ENCODE measurements at places on chromosomes 4 and X.

DNA sequence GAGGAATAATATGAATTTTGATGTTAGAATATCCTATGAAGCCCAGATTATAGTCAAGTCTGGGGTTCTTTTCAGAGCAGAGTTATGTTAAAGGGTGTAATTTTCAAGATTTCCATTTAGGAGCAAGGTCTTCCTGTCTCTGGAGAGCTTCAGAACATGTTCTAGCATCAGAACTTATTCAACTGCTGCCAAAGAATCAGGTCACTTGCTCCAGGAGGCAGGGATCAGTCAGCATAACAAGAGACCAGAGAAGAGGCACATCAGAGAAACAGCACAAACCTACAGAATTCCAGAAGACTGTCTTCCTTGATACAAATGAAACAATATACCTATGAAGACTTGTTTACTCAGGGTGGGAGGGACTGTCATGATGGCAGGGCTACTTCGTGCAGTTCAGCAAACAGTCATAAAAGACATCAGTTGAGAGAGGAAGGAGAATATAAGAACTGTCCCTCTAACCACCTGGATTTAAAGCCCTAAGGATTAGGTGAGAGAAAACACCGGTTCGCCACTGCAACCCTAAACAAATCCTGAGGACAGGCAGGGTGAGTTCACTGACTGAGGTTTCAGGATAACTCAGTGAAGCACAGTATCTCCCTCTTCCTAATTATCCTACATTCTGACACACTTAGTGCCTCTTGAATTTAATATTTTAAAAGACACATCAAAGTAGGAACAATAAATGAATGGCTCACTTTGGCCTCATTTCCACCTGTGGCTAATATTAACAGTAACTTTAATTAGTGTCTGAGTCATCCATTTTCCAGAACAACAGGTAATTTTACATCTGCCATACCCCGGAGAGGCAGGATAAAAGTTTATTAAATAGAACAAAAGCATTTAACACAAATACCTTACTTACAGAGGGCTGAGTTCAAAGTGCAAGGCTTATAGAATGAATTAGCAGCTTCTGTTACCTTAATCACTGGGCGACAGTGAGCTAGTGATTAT is 93.0 kb downstream of the HDAC8 start:
- DNase-seq: no peak

- DNase-seq: no peak
Observed at GRCh38 chr4:128247906-128248305, 39.7 kb downstream of the PGRMC2 start.

GRCh38 chrX:18687856-18688495 is 16.1 kb upstream of the RS1 start:
- no peak for DNase-seq

DNA sequence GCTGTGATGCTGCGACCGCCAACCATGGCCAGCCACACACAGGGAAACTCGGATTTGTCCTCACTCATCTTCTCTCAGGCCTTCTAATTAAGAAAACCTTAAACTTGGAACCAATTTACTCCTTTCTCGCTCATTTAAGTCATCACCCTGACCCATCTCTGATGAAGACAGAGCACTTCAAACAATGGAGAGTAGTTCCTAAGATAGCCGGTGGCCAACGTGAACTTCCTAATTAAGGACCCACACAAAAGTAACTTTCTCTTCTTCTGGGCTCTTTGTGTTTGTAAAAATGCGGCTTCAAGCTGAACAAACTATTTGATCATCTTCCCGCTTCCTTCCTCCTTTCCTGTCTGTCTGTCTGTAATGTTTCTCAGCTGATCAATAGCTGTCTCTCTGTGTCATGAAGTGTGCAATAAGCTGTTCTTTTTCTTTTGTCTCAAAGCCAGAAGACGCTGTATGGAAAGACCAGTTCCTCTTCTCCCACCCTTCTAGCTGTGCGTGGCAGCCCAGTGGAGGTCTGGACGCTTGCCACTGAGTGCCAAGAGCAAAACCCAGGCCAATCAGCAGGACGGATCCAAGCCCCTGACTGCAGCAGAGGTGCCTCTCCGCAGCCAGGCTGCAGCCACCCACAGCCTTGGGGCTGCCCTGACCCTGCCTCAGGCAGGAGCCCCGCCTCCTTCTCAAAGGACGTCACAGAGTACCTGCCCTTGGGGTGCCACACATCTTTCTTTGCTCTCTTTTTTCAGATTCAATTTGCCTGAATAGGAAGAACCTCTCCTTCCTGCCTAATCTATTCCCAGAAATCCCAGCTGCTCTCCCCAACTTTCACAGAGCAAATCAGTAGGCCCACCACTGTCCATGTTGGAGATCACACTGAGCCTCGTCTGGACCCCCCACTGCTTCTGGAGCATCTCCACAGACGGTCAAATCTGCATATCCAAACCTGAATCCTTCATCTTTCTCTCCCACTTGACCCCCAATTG is 59.3 kb downstream of the MAML3 start:
- DNase-seq: peak; percentile 76

GRCh38 chr4:169238445-169238844 is 32.3 kb downstream of the SH3RF1 start:
- peak; percentile 18 for DNase-seq

GRCh38 chr4:76060506-76060905 is 14.0 kb upstream of the ART3 start:
- DNase-seq: no peak

DNA sequence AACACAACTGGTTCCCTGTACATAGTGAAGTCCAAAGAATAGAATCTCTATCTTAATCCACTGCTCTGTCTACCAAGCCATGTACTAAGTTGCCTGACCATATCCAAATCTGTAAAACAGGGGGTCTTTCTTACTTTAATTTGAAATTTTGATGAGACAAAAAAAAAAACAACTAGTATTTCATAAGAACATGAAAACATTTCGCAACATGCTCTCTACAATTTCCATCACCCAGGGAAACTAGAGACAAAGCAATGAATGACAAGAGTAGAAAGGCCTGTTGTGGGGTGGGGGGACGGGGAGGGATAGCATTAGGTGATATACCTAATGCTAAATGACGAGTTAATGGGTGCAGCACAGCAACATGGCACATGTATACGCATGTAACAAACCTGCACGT is 279.9 kb downstream of the PPP3CA start:
- no peak for DNase-seq

GRCh38 chr4:121462660-121463261 is 81.9 kb upstream of the QRFPR start:
- peak; percentile 60 for DNase-seq

- no peak for DNase-seq
Observed at GRCh38 chr4:62210486-62210885, 1010.4 kb downstream of the ADGRL3 start.

DNA sequence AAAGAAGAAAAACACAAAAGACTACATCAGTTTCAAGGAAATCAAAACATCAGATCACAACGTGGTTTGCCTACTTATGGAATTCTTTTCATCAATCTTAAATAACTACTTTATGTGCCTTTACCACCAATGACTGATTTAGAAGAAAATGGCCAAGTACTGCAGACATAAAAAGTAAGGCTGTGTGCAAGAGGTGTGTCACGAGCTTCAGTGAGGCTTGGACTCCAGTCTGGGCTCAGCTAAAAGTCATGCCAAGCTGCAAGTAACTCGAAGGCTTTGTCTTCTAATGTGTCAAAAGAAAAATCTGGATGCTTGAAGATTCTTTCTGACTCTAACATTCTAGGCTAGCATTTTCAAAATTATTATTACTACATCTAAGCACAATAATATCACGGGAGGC is 17.0 kb downstream of the PRSS12 start:
- DNase-seq: no peak

GRCh38 chr4:145939856-145940255 is 1.2 kb upstream of the ZNF827 start:
- DNase-seq: no peak

DNA sequence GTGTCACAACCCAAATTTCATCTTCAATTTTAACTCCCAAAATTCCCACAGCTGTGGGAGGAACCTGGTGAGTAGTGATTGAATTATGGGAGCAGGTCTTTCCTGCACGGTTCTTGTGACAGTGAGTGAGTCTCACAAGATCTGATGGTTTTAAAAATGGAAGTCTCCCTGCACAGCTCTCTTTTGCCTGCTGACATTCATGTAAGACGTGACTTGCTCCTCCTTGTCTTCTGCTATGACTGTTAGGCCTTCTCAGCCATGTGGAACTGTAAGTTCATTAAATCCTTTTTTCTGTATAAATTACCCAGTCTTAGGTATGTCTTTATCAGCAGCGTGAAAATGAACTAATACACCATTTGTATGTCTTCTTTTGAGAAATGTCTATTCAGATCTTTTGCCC is 13.0 kb upstream of the BLTP1 start:
- no peak for DNase-seq

GRCh38 chrX:7112071-7112470 is 35.4 kb upstream of the STS start:
- no peak for DNase-seq

DNA sequence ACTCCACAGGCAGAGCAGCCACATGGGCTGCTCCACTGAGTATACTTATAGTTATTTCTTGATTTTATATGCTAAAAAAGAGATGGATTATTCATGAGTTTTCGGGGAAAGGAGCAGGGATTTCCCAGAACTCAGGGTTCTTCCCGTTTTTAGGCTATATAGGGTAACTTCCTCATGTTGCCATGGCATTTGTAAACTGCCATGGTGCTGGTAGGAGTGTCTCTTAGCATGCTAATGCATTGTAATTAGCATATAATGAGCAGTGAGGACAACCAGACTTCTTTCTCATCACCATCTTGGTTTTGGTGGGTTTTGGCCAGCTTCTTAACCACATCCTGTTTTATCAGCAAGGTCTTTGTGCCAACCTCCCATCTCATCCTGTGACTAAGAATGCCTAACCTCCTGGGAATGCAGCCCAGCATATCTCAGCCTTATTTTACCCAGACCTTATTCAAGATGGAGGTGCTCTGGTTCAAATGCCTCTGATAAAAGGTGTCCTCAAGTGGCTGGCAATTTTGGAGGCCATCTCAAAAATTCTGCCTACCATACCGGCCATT is 213.0 kb upstream of the VEGFC start:
- no peak for DNase-seq

DNA sequence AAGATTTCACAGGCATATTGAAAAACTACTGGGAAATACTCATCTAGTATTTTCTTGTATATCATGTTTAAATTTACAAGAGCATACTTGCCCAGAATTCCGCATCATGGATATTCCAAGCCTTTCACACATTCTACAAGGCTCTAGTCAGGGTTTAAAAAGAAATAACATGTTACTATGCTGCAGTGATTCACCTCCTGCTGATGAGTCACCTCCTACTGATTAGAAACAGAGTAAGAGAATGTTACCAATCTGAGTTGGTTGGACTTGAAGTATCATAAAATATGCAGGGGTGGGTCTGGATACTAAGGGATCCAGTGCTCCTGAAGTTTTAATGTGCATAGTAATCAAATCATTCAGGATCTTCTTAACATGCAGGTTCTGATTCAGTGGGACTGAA is 192.0 kb upstream of the ANK2 start:
- no peak for DNase-seq

- DNase-seq: peak; percentile 25
Observed at GRCh38 chr4:86896596-86896995, 4.4 kb upstream of the C4orf36 start.

- no peak for DNase-seq
Observed at GRCh38 chrX:48576108-48576507, 1.8 kb downstream of the RBM3 start.

DNA sequence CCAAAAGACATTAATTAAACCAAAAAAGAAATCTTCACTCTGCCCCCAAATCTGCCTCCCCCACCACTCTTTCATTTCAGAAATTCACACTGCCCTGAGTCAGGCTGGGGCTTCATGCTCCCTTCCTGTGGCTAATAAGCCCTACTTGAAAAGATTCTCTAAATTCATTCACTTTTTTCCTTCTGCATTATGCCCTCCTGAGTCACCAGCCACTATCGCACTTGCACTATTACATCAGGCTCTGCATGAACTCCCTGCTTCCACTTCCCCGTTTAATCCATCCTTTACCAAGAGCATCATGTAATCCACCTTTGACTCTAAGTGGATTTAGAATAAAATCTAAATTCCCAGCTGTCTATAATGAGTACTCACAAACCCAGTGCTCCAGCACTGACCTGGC is 295.4 kb upstream of the KLF3 start:
- DNase-seq: no peak
